Cerebellum (tissue), 4 donors: ENCODE measurements at places on chromosomes 6 and 20.

DNA sequence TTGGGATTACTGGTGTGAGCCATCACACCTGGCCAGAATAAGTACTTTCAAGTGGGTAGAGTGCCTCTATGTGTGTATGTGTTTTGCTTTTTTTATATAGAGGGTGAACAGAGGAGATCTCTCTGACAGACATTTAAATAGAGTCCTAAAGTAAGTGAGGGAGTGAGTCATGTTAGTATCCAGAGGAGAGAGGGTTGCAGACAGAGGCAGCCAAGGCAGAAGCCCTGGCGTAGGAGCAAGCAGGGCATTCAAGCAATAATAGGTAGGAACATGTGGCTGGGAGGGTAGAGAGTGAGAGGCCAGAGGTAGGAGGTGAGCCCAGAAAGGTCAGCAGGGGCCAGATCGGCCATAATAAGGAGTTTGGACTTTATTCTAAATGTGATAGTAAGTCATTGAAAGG is 48.9 kb downstream of the PHF20 start:
- no peak for DNase-seq

DNA sequence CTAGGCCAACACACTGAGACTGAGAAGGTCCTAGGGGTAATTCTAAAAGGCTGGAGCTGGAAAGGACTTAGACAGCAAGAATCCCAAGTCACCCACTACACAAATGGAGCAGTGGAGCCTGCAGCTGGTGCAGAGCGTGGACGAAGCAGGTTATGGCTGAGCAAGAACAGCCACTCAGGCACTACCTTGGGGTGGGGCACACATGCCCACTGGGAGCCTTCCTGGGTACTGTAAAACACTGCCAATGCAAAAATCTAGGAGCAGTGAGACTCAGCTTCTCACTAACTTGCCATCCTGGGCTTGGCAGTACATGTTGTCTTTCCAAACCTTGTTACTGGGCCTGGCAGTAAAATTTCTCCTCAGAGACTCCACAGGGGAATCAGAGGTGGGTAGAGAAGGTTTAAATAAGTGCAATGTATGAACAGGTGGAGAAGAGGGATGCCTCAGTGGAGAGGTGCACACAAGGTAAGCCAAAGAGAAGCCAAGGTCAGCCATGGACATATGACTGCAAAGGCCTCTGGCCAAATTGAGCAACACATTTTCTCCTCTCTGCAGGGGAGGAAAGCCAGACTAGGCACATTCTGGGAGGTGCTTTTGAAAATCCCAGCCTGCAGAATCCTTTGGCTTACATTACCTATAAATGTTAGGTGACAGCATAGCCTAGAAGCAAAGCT is 105.6 kb downstream of the TNFRSF21 start:
- peak; percentile 19 for DNase-seq

GRCh38 chr6:34346175-34347119 is 46.0 kb downstream of the NUDT3 start:
- DNase-seq = no peak

DNA sequence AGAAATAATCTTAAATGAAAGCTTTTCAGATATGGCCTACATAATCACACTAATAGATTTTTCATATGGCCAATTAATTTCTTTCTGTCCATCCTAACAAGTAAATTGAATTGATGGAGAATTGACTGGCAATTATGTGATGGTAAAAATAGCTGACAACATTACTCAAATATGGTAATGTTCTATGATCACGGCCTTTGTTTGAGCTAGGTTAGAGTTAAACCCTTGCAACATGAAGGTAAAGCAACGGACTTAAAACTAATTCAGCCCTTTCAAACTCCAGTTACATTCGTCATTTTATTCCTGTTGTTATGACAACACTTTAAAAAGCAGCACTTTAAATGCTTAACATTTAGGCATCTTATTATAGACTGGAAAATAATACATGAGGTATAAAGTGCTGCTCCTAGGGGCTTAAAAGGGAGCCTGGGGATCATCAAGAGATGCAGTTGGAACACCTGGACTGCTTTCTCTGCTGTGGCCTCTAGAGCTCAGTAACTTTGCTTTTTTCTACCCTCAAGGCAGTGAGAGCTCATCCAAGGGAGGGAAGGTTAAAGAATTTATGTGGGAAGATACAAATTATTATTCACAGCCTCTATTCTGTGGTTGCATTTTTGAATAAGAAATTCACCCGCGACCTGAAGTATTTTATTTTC is 46.9 kb downstream of the RIPOR2 start:
- DNase-seq = no peak

DNA sequence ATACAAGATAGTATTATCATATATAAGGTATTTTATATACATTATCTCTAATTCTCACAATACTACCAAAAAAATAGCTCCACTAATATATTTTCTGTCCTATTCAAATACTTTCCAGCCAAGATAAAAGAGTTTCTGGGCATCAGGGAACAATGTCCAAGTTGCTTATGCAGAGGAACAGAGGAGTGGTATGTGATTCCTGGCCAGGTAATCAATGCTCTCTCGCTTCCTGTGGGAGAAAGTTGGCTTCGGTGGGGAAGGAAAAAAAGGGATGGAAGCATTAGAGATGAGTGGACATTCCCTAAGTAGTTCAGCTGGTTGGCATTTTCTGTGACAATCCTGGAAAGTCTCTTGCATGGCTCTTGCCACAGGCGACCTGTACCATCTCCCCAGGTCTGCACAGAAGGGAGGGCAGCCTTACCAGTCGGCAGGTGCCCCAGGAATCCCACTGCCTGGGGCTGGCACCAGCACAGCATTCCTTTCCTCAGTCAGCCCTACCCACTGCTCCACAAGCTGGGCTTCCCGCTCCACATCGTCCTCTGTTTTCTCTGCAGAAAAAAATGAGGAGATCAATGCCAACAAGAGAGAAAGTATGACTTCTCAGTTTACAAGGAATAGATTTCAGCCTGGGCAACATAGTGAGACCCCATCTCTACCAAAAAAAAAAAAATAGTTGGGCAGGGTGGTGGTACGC is 78.5 kb upstream of the NUP153 start:
- no peak for DNase-seq

DNA sequence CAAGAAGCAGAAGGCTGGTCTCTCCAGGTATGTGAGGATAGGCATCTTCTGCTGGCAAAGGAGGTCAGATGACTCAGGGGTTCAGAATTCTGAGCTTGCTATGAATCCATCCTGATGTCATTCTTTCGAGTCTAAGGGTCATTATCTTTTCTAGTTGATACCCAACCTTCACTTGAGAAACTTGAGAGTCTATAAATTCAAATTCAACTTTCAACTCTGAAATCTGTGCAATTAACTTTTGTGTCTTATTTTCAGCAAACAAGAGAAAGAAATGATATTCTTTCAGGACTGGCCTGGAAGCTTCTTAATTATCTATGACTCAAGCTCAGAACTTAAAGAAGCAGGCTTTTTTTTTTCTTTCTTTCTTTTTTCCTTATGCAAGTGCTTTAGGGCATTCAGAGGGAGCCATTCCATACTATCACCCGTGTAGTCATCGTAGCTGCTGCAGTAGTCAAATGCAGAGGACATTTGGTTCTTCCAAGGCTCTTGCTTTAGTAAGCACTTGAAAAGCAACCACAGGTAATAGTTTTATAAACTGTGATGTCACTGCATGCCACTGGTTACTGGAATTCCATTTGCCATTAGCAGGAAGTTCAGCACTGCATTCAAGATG is 93.0 kb downstream of the ADTRP start:
- no peak for DNase-seq

DNA sequence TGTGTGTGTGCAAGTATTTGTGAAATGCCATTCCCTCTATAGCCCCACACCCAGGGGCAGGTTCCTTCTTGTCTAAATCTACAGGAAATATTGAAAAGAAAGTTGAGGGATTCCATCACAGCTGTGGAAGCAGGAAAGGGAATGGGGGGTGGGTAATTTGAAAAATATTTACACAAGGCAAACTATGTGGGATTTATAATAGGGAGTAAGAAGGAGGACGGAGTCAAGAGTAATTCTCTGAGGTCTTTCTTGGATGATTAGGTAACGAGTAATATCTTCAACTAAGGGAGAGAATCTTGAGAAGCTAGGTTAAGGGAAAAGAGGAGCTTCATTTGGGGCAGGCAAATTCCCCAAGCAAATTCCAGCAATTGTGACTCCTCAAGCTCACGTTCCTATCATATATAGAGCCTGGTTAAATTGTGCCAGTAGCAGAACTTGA is 113.5 kb upstream of the SGK1 start:
- DNase-seq = no peak

- DNase-seq = no peak
Observed at GRCh38 chr20:42212391-42212790, 594.2 kb upstream of the CHD6 start.

GRCh38 chr6:32190911-32191677 is 1.1 kb upstream of the PBX2 start:
- no peak for DNase-seq

DNA sequence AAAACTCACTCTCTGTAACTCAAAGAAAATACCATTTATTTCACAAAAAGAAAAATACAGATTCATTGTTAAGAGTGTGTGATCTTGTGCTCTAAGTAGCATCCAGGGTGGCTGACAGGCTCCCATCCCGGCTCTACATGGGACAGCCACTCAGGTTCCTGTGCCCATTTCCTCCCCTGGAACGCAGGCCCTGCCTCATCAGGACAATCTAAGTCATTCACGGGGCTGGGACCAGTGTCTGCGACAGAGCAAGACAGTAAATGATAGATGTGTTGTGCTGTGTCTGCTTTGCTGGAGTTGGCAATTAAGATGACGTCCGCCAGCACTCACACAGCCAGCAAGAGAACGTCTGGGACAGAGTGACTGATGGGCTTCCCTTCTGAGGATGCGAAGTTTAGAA is 6.9 kb upstream of the FAM209A start:
- no peak for DNase-seq

DNA sequence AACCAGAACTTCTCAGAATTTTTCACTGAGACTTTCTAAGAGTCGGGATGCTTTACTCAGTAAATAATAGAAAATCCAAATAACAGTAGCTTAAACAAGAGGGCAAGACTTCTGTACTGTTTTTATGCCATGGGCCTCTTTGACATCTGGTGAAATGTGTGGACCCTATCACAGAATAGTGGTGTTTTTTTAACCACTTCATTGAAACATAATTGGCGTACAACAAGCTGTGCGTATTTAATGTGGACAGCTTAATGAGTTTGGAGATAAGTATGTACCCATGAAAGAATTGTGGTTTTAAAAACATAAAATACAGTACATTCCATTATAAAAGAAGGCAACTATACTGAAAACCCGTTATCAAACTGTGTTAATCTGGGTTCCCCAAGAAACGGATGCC is 37.7 kb downstream of the PDRG1 start:
- DNase-seq = no peak

DNA sequence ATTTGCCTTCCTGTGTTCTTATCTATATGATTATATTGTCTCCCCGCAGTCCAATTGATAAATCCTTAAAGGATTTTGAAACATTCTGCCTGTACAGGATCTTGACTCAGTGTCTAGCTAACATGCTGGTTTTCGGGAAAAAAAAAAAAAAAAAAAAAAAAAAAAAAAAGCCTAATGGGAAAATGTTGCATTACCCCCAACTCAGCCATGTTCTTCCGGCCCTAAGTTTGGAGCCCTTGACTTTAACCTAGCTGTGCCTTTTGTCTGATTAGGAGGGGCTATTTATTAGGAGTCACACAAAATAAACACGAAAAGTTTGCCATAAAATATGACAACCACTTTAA is 244.4 kb upstream of the TCF21 start:
- DNase-seq = no peak

DNA sequence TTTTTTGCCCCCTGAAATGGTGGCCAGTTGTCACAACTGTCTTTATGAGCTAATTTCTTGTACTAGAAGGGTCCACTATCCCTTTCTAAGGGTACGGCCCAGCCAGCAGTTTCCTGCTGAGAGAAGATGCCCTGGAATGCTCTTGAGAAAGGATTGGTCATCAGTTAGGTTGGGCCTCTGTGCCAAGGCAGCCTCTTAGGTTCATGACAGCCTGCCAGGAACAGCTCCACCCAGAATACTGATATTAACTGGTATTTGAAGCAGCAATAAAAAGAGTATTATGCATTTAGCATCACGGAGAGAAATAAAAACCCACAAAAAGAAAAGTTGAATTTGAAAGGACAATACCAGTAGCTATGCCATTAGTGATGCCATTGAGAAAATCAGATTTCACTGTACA is 9.0 kb upstream of the HINT3 start:
- no peak for DNase-seq

GRCh38 chr6:41958022-41958856 is 16.6 kb upstream of the CCND3 start:
- no peak for DNase-seq

- no peak for DNase-seq
Observed at GRCh38 chr6:131982740-131983259, 31.6 kb upstream of the CCN2 start.

GRCh38 chr6:6565069-6565468 is 23.5 kb upstream of the LY86 start:
- DNase-seq = no peak

- peak; percentile 97 for DNase-seq
Observed at GRCh38 chr20:62182469-62183425, at the start of gene MTG2. Gene MTG2, plus strand, starts transcription at chr20:62183028. Its CDS starts 10,393 bp downstream, at chr20:62193421.

GRCh38 chr6:166487148-166487547 is 99.3 kb downstream of the RAMACL start:
- no peak for DNase-seq

DNA sequence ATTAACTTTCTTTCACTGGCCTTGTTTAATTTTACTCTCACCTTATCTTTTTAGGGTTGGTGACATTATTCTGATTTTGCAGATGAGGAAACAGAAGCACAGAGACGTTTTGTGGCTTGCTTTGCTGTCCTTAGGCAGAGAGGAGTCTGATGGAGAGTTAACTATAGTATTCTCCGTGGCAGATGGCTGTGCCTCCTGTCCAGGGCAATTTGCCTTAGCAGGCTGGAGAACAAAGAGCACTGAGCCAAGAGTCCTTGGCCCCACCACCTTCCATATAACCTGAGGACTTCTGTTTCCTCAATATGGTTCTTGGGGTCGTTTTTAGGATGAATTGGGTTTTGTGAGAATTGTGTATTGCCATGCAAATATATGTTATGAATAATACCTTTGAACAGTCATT is 71.4 kb upstream of the BACH2 start:
- peak; percentile 18 for DNase-seq

- no peak for DNase-seq
Observed at GRCh38 chr6:151128763-151129370, 110.9 kb upstream of the AKAP12 start.

GRCh38 chr20:38537176-38537575 is 43.8 kb upstream of the ADIG start:
- no peak for DNase-seq

- DNase-seq = no peak
Observed at GRCh38 chr20:40331807-40332560, 357.1 kb downstream of the MAFB start.

GRCh38 chr20:40682104-40682981 is 6.7 kb downstream of the MAFB start:
- DNase-seq = no peak

- no peak for DNase-seq
Observed at GRCh38 chr6:77173472-77174074, 289.7 kb downstream of the HTR1B start.

GRCh38 chr20:51042064-51042463 is 19.2 kb upstream of the KCNG1 start:
- no peak for DNase-seq

- no peak for DNase-seq
Observed at GRCh38 chr20:1822564-1823449, 72.4 kb upstream of the SIRPA start.
